NCI-H1092 (cell line): ENCODE measurements at places on chromosomes 3 and 15.

DNA sequence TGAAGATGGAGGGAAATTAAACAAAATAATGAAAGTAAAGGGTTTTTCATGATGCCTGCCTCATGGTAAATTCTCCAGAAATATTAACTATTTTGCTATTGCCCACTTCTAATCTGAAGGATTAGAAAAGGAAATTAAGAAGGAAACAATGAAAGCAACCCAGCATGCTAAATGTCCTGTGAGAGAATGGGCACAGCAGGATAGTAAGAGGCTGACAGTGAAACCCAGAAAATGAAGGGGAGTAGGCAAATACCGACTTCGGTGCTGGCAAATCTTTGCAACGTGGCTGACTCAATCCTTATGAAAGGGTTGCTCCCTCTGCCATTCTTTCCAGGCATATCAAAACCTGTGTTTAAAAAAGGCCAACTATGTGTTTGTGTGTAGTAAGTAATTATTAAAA lies 147.5 kb upstream of the SYNPR start:
- DNase-seq, result no peak

GRCh38 chr3:102258666-102259227 lies 176.1 kb upstream of the ZPLD1 start:
- DNase-seq, result no peak

DNA sequence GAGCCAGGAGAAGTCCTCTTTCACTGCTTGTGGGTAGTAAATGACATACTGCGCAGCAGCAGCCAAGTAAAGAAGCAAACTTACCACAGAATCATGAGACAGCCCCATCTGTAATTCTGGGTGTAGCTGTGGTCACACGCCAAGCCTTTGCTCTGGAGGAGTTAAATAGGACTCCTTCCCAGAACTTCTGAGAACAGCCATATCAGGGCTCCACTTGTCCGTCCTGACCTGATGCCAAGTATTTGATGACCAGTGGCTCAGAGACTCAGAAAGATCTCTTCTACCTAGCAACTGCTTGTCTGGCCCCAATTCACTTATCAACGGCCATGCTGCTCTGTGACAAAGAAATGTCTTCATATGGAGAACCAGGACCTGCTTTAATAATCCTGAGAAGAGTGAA lies 20.6 kb upstream of the GOLIM4 start:
- no peak for DNase-seq

DNA sequence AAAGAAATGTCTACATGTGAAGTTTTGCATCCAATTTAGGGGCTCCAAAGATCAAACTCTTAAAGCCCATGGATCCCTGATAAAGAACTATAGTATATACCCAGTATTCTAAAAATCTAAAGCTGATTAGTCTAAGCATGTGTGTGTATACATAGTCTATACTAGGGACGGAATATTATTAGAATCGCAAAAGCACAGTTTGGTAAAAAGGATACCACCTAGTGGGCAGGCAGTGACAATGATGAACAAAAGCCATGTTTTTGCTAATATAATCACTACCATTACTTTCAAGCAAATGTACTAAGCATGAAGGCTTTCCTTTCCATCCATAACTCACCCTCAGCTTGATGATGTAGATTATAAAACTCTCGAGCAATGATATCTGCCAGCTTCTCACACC lies 16.5 kb downstream of the POLQ start:
- DNase-seq, result no peak

DNA sequence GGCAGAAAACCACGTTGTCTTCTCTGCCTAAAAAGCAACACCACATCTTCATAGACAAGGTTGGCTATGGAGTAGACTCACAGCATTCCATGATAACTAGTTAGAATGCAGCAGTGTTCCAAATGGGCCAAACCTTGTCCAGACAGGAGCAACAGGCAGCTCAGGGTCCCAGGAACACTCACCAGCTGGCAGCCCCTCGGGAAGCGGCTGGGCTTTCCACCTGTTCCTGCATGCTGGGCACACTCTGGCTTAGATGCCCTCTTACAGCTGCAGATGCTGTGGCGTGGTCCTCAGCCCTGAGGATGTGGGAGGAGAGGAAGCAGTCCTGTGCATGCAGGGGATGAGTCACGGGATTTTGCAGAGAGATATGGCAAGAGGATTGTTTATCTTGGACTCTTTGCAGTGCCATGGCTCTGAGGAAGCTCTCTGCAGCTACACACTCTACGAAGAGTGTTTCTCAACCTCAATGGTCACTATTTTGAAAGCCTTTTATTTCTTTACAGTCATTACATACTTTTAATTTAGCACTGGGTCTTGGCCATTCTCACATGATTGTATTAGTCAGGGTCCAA lies 11.3 kb downstream of the NRROS start:
- DNase-seq, result no peak
